ENCODE measurements at places on chromosomes 13 and 19. TPM values are rescaled to one million over a fixed set of nuclear protein-coding genes. Genes with fewer than 3 reads are reported as not detected.

KIR2DL4 gene
- not detected for total RNA-seq

CDC37 gene
- 220 TPM for total RNA-seq

ERVK3-1 gene
- 90.3 TPM for total RNA-seq

ZNF155 gene
- 0.62 TPM for total RNA-seq

ZNF471 gene
- not detected for total RNA-seq

LRP3 gene
- total RNA-seq, result 0.29 TPM

UPK1A gene
- total RNA-seq, result not detected

SPACA4 gene
- not detected for total RNA-seq

GNG7 gene
- 0.20 TPM for total RNA-seq

OR7C1 gene
- total RNA-seq, result 0.16 TPM

ZNF540 gene
- total RNA-seq, result 0.44 TPM

MYH14 gene
- 0.86 TPM for total RNA-seq

KLK14 gene
- not detected for total RNA-seq

MYBPC2 gene
- total RNA-seq, result 0.04 TPM

KLF2 gene
- total RNA-seq, result 1.3 TPM

All from K562 (cell line).